ENCODE measurements at places on chromosomes 3 and 15.
A peak's percentile ranks its signal among the peaks of the same experiment; 100 is the strongest.

DNA sequence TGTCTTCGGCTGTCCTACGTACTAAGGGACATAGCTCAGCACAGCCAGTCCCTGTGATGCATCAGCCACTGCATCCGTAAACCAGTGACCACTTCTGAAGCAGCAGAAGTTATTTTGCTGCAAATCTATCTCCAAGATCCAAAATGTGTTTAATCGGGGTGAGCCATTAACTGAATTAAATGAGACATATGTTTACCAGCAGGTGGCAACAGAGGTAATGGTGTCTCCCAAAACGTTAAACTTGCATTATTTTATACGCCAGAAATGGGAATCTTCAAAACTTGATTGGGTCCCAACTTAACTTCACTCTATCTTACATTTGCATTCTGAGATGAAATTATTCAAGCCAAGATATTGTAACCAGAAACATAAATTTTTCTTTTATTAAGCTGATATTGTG lies 75.3 kb upstream of the BOC start:
- DNase-seq = no peak

GRCh38 chr3:87367736-87368135 lies 91.4 kb upstream of the POU1F1 start:
- no peak for DNase-seq

- no peak for DNase-seq
Observed at GRCh38 chr15:37101980-37102304, 1.6 kb upstream of the MEIS2 start.

DNA sequence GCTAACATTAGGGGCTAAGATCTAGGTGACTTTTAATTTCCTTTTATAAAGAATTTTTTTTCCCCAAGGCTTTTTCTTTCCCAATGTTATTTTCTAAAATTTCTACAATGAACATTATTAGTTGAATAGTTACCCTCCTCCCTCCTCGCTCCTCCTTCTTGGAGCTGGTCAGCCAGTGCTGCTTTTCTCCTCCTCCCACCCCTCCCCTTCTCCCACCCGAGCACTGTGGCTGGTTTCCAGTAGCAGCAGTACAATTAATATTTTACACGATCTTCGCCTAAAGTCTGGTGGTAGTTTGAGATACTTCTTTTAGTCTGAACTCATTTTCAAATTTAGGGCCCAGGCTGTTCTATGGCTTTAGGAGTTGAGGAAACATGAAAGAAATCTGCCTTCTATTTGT lies 41.6 kb downstream of the EEFSEC start:
- no peak for DNase-seq

- no peak for DNase-seq
Observed at GRCh38 chr3:158696618-158697017, 24.2 kb upstream of the LXN start.

DNA sequence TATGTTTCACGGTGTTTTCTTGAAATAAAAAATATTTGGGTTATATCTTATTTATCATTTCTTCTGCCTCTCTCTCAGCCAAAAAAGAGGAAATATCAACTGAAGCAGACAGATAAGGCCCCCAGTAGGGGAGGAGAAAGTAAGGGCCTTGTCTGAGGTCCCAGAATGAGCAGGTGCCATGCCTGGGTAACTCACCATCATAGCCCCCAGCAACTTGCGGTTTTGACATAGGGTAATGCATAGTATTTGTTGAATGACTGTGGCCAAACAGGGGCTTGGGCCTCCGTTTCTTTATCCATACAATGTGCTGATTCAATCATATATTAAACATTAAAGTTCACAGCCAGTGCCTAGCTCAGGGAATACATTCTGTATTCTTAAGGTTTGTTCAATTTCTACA lies 119.6 kb downstream of the ABI3BP start:
- no peak for DNase-seq

DNA sequence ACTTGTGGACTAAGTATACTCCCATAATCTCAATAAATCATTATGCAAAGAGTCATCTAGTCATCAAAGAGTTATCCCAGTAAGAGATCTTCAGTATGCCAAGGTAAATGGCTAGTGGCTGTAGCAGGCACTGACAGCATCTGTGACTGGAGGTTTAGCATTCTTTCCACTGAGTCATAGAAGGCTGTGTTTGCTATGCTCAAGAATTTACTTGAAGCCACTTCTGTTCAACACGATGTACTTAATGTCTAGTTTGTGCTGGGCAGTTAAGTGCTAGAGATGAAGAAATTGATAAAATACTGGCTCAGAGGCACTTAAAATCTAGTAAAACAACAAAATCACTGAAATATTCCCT lies 13.0 kb downstream of the ZBED2 start:
- DNase-seq = no peak

DNA sequence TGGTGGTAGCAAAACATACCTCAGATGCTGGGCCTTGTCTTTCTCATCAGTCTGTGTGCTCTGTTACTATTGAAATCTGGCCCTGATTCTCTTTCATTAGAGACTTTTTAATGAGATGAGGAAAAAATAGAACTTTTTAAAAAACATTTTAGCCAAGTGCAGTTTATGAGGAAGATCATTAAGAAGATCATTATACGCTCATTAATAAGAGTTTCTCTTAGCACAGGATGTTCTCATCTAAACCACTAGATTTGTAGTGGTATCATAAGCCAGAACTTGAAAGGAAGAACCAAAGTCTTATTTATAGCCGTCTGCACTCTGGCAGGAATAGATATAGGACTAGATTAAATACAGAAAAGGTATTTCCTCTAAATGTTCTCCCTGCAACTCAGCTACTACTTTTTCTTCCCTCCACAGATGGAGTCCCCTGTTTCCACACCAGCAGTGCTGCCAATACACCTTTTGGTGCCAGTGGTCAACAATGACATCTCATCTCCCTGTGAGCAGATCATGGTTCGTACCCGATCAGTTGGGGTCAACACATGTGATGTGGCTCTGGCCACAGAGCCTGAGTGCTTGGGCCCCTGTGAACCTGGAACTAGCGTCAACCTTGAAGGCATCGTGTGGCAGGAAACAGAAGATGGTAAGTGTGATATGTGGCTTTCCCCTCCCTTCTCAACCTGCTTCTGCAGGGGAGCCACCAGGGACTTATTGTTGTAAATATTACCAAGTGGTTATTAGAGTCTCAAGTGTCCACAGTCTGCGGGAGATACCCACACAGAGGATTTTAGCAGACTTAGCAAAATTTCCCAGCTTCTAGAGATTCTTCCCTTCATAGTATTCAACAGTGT lies 152.8 kb downstream of the RBPMS2 start:
- DNase-seq = peak; percentile 15

DNA sequence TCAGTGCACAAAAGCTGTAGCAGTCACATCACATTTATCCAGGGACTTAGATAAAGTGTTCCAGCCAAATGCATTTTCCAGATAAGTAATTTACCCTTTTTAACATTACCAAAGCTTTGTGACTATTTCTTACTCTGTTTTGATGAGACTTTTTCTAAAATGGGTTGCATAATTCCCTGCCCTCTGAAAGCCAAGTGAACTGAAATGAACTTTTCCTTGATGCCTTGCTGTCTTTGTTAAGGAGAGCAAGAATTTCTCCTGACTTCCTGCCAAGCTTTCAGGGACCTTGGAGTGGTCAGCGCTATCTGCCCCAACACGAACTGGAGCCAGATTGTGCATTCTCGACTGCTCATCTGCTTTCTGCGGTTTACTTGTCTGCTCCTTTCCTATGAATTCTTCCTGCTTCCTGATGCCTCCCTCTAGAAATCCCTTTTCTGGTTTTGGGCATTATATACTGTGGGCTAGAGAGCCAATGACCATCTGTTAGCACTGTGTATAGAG lies 34.8 kb downstream of the EIF4E3 start:
- DNase-seq = no peak

DNA sequence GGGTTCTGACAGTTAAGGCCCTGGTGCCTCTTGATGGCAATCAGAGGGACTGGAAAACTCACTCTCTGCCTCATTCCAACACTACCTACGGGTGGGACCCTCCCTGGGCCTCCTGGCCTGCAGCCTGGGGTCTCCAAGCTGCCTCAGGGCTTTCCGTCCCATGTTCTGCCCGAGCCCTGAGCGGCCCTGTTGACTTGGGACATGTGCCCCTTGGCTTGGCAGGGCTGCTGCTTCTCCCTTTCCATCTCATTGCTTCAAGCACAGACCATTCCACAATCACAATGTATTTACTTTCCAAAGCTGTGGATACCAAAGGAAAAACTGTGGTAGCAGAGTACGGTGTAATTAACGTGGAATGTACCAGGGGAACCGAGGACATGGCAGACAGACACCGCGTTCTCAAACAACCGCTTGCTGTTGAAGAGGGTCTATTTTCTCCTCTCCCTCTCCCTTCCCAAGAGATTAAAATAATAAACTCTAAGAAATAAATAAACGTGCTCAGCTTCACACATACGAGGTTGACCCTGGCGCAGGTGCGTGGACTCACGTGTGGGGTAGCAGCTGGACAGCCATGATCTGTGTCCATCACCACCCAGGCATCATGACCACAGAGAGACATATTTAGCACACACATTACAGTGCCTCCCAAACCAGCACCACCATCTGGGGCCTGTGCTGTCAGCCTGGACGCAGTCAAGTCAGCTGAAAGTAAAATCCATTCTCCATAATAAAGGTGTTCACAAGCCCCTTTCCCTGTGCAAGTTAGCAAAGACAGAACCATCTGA lies 172.0 kb downstream of the XXYLT1 start:
- no peak for DNase-seq

Measured in stimulated activated CD8-positive, alpha-beta memory T cell treated with anti-CD3 and anti-CD28 coated beads, Interleukin-4, amount 100 ng/mL, for 4 hours (primary cell).